ENCODE measurements at places on chromosomes 6 and 20.

GRCh38 chr6:147651249-147652063, 143.0 kb downstream of the SAMD5 start:
- no peak for DNase-seq

GRCh38 chr20:47318027-47318585, 38.4 kb downstream of the ZMYND8 start:
- no peak for DNase-seq

GRCh38 chr6:26536571-26537159, 1.5 kb upstream of the HMGN4 start:
- peak; percentile 54 for DNase-seq

GRCh38 chr6:139378226-139378625, 3.8 kb upstream of the CITED2 start:
- DNase-seq = no peak

DNA sequence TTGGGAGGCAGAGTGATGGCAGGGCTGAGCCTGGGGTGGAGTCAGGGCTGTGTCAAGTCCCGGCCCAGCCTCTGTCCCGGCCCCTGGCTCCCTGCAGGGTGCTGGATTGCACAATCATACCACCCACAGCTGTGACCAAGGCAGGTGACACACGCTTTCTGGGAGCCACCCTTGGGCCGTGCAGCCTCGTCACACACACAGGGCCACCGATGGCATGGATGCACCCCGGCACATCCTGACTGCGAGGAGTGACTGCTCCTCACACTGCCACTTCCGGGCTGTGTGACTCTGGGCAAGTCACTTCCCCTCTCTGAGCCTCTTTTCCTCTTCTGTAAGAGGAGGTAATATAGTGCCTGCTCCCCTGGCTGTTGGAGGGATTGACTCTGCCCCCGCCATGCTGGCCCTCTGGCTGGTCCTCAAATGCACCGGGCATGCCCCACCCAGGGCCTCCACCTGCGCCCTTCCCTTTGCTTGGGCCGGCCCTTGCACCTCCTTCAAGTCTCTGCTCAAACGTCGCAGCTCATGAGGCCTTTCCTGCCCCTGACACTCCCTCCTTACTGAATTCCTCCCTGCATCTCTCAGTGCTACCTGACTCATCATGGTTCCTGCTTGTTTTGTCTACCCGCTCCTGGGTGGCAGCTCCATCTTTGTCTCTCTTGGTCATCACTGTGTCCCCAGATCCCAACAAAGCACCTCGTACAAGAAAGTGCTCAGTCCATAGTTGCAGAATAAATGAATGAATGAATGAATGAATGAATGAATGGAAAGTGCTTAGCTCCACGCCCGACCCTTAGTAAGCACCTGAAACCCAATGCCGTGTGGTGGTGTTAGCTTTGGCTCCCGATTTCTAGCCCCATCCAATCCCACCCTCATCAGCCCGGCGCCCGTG, 93.5 kb downstream of the CEBPB start:
- peak; percentile 62 for DNase-seq

DNA sequence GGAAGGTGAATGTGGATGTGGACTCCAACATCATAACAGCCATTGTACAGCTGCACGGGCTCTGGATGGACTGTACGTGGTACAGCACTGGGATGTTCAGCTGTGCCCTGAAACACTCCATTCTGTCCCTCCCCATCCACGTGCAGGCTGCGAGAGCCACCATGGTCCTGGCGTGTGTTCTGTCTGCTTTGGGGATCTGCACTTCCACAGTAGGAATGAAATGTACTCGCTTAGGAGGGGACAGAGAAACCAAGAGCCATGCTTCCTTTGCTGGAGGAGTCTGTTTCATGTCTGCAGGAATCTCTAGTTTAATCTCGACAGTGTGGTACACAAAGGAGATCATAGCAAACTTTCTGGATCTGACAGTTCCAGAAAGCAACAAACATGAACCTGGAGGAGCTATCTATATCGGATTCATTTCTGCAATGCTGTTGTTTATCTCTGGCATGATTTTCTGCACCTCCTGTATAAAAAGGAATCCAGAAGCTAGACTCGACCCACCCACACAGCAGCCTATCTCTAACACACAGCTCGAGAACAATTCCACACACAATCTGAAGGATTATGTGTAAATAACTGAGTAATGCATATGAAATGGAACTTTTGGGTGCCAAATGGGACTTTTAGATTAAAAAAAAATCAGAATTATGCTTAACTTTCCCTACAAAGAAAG, 12.1 kb downstream of the CLDN20 start:
- DNase-seq = no peak

- DNase-seq = no peak
Measured at GRCh38 chr20:30610029-30610693, 647.3 kb upstream of the DEFB115 start.

DNA sequence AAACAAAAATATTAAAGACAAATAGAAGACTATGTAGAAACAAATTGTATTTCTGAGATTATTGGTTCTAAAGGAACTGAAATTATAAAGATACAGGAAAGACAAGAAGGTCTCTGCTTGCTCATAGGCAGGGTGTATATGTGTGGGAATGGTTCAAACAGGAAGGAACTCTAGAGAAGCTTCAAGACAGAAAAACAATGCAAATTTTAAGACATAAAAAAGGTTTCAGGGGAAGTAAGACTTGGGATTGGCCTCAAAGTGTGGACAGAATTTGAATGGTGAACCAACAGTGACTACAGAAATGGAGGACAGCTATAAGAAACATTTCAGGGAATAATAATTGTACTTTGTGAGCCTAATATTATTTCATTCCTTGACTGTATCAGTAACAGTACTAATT, 50.3 kb downstream of the OR2B2 start:
- no peak for DNase-seq

DNA sequence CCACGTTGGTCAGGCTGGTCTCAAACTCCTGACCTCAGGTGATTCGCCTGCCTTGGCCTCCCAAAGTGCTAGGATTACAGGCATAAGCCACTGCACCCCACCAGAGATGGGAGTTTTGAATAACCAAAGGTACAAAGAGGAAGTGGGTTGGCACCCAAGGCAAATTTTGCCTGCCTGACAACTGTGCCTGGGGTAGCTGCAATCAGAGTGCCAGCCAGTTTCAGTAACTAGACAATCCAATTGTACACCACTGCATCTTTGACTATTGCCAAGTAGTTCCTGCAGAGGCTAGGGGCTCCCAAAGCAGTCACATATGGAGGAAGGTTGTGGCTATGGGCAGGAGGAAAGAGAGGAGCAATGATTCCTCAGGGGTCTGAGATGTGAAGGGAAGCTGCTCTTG, 16.6 kb downstream of the ZC3H12D start:
- DNase-seq = no peak

DNA sequence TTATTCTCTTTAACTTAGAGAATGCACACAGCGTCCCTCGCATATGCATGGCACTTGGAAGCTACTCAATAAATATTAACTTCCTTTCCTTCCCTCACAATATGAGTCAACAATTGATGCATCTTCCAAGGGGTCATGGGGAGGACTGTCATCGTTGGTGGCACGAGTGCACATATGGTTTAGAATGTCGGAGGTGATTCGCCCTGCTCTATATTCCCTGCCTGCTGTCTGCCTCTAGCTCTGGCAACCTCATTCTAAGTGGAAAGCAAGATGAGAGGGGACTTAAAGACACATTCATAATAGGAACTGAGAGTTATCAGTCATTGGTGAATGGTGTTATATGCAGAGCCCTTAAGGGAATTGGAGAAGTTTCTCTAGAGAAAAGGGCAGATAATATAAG, 44.6 kb downstream of the MAK start:
- DNase-seq = peak; percentile 5

DNA sequence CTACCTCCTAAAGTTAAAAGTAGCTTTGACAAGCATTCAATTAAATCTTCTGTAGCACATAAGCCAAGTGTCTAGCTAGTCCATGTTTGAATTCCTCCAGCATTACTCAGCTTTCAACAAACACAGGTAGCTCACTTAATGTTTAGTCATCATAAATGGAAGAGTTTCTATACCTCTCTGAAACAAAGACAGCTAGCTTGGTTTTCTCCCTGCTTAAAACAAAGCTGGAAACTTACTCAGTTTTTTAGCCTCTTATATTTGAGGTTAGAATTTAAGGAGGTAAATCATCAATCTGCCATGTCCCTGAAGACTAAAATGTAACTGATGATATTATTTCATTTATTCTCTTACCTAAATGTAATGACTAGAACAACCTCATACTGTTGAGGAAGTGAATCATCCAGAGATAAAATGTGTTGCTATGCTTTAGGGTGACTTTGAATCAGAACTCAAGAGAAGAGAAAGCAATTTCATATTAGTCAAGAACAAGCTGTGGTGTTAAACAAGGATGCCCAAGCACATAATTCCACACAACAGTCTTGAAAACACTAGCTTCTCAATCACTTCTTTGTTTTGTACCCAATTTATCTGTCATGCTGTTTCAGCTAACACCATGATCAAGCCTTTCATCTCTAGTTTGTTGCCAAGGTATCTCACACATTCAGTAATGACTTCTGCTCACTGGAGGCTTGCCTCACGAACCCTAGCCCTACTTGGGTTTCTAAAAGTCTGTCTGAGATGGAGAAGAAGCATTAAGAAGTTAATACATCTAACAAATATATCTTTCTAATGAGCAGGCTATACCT, 251.9 kb downstream of the EPM2A start:
- DNase-seq = no peak

Data from stimulated activated CD4-positive, alpha-beta T cell treated with anti-CD3 and anti-CD28 coated beads, Interleukin-1b, Interleukin-23, amount 100 ng/mL, for 48 hours (primary cell).